Activated T-cell treated with anti-CD3 and anti-CD28 coated beads, Interleukin-2, amount 50 U/mL, for 24 hours (primary cell): ENCODE measurements at places on chromosomes 6 and 20.

GRCh38 chr6:71388856-71389527 lies 100.4 kb downstream of the OGFRL1 start:
- H3K27ac ChIP-seq, result no peak overlapping the region
- no peak for DNase-seq
- H3K27me3 ChIP-seq, result peaks cover 14% of the 10 kb centered on the region
- H3K36me3 ChIP-seq, result no peaks in the 10 kb centered on the region
- no peak overlapping the region for H3K4me3 ChIP-seq
- H3K4me1 ChIP-seq, result no peaks in the 10 kb centered on the region

DNA sequence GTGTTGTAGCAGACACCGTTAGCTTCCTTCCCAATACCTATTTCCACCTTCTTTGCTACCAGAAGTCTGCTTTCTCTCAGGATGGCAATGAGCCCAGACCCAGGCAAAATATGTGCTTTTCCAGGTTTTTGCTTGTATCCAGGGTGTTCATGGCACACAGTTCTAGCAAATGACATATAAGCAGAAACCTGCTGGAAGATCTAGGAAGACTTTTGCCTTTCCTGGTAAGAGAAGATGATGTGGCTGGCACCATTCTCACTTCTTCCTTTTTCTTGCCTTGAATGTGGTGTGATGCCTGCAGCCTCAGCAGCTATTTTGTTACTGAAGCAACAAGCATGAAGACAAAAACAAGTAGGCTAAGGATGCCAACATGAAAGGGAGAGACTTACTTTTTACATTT lies 19.2 kb upstream of the TBC1D22B start:
- peaks cover 50% of the 10 kb centered on the region for H3K4me1 ChIP-seq
- H3K4me3 ChIP-seq, result no peak overlapping the region
- no peaks in the 10 kb centered on the region for H3K36me3 ChIP-seq
- H3K27me3 ChIP-seq, result no peaks in the 10 kb centered on the region

- no peak overlapping the region for H3K27ac ChIP-seq
- H3K4me3 ChIP-seq, result no peak overlapping the region
- H3K36me3 ChIP-seq, result no peaks in the 10 kb centered on the region
- peaks cover 6% of the 10 kb centered on the region for H3K4me1 ChIP-seq
- no peak for DNase-seq
These were observed 23.7 kb upstream of the KIF16B start for GRCh38 chr20:16596991-16597390.

DNA sequence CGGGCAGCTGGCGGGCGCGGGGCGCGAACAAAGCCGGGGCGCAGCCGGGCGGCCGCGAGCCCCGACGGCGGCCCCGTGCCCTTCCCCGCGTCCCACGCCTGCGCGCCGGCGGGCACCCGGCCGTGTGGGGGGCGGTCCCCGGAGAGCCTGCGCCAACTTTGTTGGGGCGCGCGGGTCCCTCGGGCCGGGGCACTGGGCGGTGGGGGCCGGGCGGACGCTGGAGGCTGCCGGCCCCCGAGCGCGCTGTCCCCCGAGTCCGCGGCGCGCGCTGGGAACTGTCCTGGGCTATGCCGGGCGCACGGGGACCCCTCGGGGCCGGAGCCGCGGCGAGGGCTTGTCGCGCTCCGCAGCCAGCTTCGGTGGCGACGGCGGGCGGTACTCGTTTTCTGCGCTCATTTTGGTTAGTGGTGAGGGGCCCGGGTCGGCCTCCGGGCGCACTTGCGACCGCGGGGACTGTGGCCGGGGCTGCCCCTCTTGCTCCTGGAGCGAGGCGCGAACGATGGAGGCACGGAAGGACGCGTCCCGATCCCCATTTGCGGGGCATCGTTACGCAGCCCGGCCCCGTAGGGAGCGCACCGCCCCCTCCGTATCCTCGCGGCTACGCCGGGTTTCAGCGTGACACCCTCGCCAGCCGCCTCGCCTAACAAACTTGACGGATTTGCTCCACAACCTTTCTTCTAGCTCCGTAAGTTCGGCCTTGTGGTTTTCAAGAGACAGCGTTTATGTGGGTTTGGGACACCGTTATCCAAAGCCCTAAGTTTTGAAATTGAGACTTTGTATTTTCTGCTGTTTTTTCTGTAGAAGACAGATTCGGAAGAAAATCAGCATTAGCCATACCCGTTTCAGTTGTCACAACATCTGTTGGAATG lies 622 bp downstream of the SS18L1 start:
- peak overlapping the region; percentile 84 for H3K27ac ChIP-seq
- H3K4me3 ChIP-seq, result peak overlapping the region; percentile 78
- H3K27me3 ChIP-seq, result no peaks in the 10 kb centered on the region
- peaks cover 65% of the 10 kb centered on the region for H3K4me1 ChIP-seq
- peaks cover 49% of the 10 kb centered on the region for H3K36me3 ChIP-seq
- DNase-seq, result peak; percentile 82

DNA sequence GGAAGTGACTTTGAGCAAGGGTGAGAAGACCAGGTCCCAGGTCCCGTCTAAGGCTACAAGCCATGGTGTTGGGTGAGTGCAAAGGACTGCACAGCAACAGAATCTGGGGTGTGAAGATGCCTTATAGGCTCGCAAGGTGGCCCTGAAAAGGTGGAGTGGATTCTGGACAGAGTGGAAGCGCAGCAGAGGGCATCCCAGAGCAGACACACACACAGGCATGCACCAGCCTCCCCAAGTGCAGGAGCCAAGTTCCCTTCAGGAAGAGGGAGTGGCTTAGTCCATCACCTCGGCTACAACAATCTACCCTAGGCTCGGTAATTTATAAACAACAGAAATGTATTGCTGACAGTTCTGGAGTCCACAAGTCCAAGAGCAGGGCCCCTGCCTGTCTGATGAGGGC lies 180.1 kb upstream of the PDE10A start:
- H3K36me3 ChIP-seq, result no peaks in the 10 kb centered on the region
- peaks cover 54% of the 10 kb centered on the region for H3K27me3 ChIP-seq
- H3K27ac ChIP-seq, result no peak overlapping the region

DNA sequence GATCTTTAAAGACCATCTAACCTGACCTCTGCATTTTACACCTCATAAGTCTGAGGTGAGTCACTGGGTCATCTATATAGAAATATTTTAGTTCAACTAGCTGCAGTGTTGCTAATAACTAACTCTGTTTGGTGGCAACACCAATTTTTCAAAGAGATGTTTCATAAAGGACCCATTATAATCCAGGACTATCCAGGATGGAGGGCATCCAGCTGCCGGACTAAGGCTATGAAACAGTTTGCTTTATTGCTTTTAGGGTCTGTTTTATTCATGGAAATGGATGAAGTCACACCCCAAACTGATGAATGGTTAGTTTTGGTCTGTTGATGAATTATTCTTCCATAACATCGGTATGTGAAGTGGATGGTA lies 204.2 kb upstream of the GMDS start:
- no peak overlapping the region for H3K27ac ChIP-seq
- peaks cover 5% of the 10 kb centered on the region for H3K4me1 ChIP-seq
- H3K27me3 ChIP-seq, result peaks cover 25% of the 10 kb centered on the region
- DNase-seq, result no peak

DNA sequence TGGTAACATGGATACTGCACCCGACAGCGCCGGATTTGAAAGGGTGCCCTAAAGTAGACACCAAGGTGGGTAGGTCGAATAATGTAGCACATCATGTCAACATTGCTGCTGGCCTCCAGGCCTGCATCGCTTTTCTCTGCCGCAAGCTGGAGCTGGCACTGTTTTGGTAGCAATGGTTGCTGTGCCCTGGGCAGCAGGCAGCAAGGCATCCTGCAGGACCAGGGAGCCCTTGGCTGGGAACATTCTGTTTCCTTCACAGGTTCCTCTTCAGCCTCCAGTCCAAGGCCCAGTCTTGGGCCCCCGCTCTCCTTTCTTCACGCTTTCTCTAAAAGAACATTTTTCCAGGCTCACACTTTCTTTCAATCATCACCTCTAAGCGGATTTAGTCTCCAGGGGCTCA lies 365.8 kb upstream of the JARID2 start:
- DNase-seq, result no peak
- peak overlapping the region; percentile 34 for H3K27ac ChIP-seq
- no peaks in the 10 kb centered on the region for H3K27me3 ChIP-seq
- peaks cover 52% of the 10 kb centered on the region for H3K4me1 ChIP-seq
- no peak overlapping the region for H3K4me3 ChIP-seq

- no peaks in the 10 kb centered on the region for H3K36me3 ChIP-seq
- peaks cover 6% of the 10 kb centered on the region for H3K4me1 ChIP-seq
- DNase-seq, result no peak
- no peak overlapping the region for H3K27ac ChIP-seq
- peaks cover 63% of the 10 kb centered on the region for H3K27me3 ChIP-seq
These were observed 49.4 kb upstream of the MCUR1 start for GRCh38 chr6:13863699-13864155.

DNA sequence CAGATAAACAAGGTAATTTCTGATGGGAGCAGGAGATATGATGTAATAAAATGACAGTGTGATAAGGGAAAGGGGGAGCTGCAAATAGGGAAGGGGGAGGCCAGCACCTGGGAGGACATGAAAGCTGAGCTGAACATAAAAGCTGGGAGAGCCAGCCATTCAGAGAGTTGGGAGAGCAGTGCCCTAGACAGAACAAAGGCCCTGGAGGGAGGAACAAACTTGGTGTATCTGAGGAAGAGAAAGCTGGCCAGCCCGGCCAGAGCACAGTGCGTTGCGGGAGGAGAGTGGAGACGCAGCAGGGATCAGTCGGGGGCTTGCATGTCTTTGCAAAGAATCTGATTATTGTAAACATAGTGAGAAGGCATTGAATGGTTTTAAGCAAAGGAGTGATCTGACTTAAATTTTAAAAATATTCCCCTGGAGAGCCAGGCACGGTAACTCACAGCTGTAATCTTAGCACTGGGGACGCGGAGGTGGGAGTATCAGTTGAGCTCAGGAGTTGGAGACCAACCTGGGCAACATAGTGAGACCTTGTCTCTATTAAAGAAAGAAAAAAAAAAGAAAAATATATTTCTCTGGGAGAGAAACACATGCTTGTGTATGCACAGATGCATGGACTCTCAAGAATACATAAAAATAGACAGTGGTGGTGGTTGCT lies 318.2 kb downstream of the ZFAND3 start:
- DNase-seq, result no peak
- no peak overlapping the region for H3K4me3 ChIP-seq
- no peak overlapping the region for H3K27ac ChIP-seq
- H3K27me3 ChIP-seq, result no peaks in the 10 kb centered on the region
- peaks cover 23% of the 10 kb centered on the region for H3K4me1 ChIP-seq

DNA sequence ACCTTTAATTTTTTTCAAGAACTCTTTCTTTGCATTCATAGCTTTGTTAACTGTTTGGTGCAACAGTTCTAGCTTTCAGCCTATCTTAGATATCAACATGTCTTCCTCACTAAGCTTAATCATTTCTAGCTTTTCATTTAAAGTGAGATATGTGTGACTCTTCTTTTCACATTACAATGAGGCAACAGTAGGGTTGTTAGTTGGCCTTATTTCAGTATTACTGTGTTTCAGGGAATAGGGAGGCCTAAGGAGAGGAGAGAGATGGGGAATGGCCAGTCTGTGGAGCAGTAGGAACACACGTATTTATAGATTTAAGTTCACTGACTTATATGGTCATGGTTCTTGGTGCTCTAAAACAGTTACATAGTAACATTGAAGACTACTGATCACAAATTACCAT lies 35.8 kb downstream of the CST9L start:
- H3K36me3 ChIP-seq, result no peaks in the 10 kb centered on the region
- DNase-seq, result no peak
- peaks cover 8% of the 10 kb centered on the region for H3K4me1 ChIP-seq
- H3K27ac ChIP-seq, result no peak overlapping the region
- peaks cover 10% of the 10 kb centered on the region for H3K27me3 ChIP-seq

GRCh38 chr6:727856-728255 lies 34.9 kb upstream of the EXOC2 start:
- no peaks in the 10 kb centered on the region for H3K4me1 ChIP-seq
- no peaks in the 10 kb centered on the region for H3K36me3 ChIP-seq
- DNase-seq, result no peak
- H3K4me3 ChIP-seq, result no peak overlapping the region

- peaks cover 87% of the 10 kb centered on the region for H3K4me1 ChIP-seq
- no peaks in the 10 kb centered on the region for H3K27me3 ChIP-seq
- H3K36me3 ChIP-seq, result no peaks in the 10 kb centered on the region
- DNase-seq, result no peak
- H3K4me3 ChIP-seq, result no peak overlapping the region
These were observed 82.5 kb downstream of the ARID1B start for GRCh38 chr6:156859686-156860085.

DNA sequence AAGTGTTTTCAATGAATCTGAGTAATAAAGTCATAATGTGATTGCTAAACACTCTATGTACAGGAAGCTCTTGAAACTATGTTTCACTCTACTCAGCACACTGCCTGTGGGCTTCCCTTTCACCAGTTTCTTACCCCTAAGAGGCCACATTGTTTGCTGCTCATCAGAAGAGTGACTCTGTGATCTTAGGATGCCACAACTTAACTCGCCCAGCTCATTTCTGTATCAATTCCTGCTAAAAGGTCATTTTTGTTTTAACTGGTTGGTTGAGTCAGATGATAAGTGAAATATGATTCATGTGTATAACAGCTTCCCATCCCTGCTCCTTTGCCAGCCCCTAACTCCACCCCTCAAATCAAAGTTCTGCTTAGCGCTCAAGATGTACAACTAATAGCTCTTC lies 9.8 kb upstream of the NDUFAF4 start:
- DNase-seq, result no peak
- H3K36me3 ChIP-seq, result no peaks in the 10 kb centered on the region
- H3K27me3 ChIP-seq, result peaks cover 38% of the 10 kb centered on the region
- no peak overlapping the region for H3K4me3 ChIP-seq
- peaks cover 29% of the 10 kb centered on the region for H3K4me1 ChIP-seq
- peak overlapping the region; percentile 84 for H3K27ac ChIP-seq

- H3K27me3 ChIP-seq, result peaks cover 54% of the 10 kb centered on the region
- H3K27ac ChIP-seq, result no peak overlapping the region
- H3K36me3 ChIP-seq, result no peaks in the 10 kb centered on the region
- no peak overlapping the region for H3K4me3 ChIP-seq
These were observed 94.4 kb upstream of the SIRPA start for GRCh38 chr20:1800777-1801176.

DNA sequence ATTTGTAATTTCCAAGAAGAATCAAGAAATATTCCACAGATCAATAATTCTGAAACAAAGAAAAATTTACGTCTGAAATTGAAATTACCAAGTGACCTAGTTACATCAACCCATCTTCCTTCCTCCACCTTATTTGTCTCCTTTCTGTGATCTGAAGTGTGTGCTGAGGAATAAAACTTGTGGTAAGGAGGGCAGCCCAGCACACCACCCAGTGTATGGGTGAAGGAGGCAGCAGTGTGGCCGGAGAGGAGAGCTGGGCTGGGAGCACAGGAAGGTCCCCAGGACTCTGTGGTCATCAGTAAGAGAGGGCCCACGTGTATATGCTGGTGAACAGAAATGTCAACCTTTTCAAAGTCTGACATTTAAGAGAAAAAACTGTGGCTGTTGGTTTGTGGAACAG lies 11.3 kb upstream of the CCR6 start:
- H3K27me3 ChIP-seq, result no peaks in the 10 kb centered on the region
- H3K36me3 ChIP-seq, result no peaks in the 10 kb centered on the region
- DNase-seq, result no peak
- H3K4me1 ChIP-seq, result peaks cover 57% of the 10 kb centered on the region
- peak overlapping the region; percentile 88 for H3K27ac ChIP-seq
- H3K4me3 ChIP-seq, result peak overlapping the region; percentile 78

- no peaks in the 10 kb centered on the region for H3K4me1 ChIP-seq
- no peaks in the 10 kb centered on the region for H3K27me3 ChIP-seq
These were observed 373.0 kb downstream of the ZFAND3 start for GRCh38 chr6:38192487-38192886.
